CD4-positive, alpha-beta memory T cell (primary cell): ENCODE measurements at places on chromosomes 11 and 22. TPM values are rescaled to one million over a fixed set of nuclear protein-coding genes. Genes with fewer than 3 reads are reported as not detected.
A peak's percentile ranks its signal among the peaks of the same experiment; 100 is the strongest.

The NXPE2 gene
- polyA plus RNA-seq: not detected

The OR5P2 gene
- not detected for polyA plus RNA-seq

The ACR gene
- not detected for polyA plus RNA-seq

The RAB3IL1 gene
- not detected for polyA plus RNA-seq

The OR52E2 gene
- not detected for polyA plus RNA-seq

The MS4A15 gene
- polyA plus RNA-seq: not detected

The SCT gene
- not detected for polyA plus RNA-seq

The ABCC8 gene
- not detected for polyA plus RNA-seq

- H3K36me3 ChIP-seq: no peaks in the 10 kb centered on the region
- H3K4me1 ChIP-seq: peaks cover 32% of the 10 kb centered on the region
- no peaks in the 10 kb centered on the region for H3K27me3 ChIP-seq
- peak overlapping the region; percentile 80 for H3K4me3 ChIP-seq
These were observed 1.5 kb downstream of the MAFF start for GRCh38 chr22:38203090-38203810.

- no peaks in the 10 kb centered on the region for H3K4me1 ChIP-seq
- H3K36me3 ChIP-seq: no peaks in the 10 kb centered on the region
- DNase-seq: no peak
- H3K27me3 ChIP-seq: no peaks in the 10 kb centered on the region
- no peak overlapping the region for H3K27ac ChIP-seq
- H3K4me3 ChIP-seq: no peak overlapping the region
These were observed 12.1 kb downstream of the BBOX1 start for GRCh38 chr11:27052668-27053067.

- no peaks in the 10 kb centered on the region for H3K27me3 ChIP-seq
- H3K4me1 ChIP-seq: no peaks in the 10 kb centered on the region
- no peaks in the 10 kb centered on the region for H3K36me3 ChIP-seq
- no peak overlapping the region for H3K27ac ChIP-seq
- H3K4me3 ChIP-seq: no peak overlapping the region
- no peak for DNase-seq
These were observed 110.9 kb upstream of the MPPED2 start for GRCh38 chr11:30697032-30697431.

DNA sequence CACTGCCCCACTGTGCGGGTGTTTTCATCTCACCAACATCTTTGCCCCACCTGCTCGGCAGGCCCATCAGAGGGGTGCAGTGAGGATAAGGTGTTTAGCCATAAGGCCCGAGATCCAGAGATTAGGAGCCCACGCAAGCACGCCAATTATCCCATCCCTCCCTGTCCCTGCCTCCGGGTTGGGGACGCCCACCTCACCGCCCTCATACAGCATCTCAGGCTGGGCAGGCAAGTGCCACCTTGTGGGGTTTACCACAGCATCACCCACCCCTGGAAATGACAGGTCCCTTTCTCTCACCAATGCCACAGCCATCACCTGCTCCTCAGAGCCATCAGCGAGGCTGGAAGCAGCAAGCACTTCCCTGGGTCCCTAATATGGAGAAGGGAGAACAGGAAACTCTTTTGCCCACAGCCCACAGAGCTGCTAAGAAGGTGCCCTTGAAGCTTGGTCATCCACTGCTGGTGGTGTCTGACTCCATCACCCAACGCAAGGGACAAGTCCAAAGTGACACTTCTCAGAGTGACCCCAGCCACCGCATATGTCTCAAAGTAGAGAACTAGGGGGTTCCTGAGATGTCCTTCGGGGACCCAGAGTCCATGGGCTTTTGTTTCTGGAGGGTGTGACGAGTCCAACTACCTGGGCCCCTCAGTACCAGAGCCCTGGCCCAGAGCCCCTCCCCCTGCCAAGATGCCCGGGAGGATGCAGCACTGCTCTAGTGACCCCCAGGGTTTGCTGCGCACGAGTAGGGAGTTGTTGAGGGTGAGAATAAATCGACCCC is 15.8 kb downstream of the VPS37C start:
- H3K4me3 ChIP-seq: no peak overlapping the region
- H3K27me3 ChIP-seq: no peaks in the 10 kb centered on the region
- H3K4me1 ChIP-seq: no peaks in the 10 kb centered on the region
- no peak overlapping the region for H3K27ac ChIP-seq

DNA sequence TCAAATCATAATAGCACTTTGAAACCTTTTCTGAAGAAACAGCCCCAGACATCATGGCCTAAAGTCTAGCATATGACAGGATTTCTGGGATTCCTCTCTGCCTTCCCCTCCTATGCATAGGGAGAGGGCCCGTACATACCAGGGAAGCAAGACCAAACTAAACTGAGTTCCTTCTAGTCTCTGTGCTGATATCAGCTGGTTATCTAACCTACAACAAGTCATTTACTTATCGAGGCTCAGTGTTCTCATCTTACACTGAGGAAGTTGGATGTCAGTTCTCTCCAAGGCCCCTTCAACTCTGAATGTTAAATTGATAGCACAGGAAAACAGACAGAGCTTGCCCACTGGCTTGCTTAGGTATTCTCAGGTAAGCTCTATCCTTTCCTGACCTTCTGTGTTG is 17.0 kb upstream of the GRIK4 start:
- DNase-seq: no peak
- H3K27me3 ChIP-seq: no peaks in the 10 kb centered on the region
- no peaks in the 10 kb centered on the region for H3K4me1 ChIP-seq
- no peaks in the 10 kb centered on the region for H3K36me3 ChIP-seq

GRCh38 chr22:48343461-48343860 is 1484.2 kb downstream of the BRD1 start:
- no peak overlapping the region for H3K27ac ChIP-seq
- no peaks in the 10 kb centered on the region for H3K36me3 ChIP-seq
- DNase-seq: no peak

GRCh38 chr11:134512061-134512460 is 100.0 kb upstream of the B3GAT1 start:
- no peaks in the 10 kb centered on the region for H3K27me3 ChIP-seq
- H3K4me3 ChIP-seq: no peak overlapping the region
- no peak for DNase-seq
- H3K27ac ChIP-seq: no peak overlapping the region
- H3K36me3 ChIP-seq: no peaks in the 10 kb centered on the region

DNA sequence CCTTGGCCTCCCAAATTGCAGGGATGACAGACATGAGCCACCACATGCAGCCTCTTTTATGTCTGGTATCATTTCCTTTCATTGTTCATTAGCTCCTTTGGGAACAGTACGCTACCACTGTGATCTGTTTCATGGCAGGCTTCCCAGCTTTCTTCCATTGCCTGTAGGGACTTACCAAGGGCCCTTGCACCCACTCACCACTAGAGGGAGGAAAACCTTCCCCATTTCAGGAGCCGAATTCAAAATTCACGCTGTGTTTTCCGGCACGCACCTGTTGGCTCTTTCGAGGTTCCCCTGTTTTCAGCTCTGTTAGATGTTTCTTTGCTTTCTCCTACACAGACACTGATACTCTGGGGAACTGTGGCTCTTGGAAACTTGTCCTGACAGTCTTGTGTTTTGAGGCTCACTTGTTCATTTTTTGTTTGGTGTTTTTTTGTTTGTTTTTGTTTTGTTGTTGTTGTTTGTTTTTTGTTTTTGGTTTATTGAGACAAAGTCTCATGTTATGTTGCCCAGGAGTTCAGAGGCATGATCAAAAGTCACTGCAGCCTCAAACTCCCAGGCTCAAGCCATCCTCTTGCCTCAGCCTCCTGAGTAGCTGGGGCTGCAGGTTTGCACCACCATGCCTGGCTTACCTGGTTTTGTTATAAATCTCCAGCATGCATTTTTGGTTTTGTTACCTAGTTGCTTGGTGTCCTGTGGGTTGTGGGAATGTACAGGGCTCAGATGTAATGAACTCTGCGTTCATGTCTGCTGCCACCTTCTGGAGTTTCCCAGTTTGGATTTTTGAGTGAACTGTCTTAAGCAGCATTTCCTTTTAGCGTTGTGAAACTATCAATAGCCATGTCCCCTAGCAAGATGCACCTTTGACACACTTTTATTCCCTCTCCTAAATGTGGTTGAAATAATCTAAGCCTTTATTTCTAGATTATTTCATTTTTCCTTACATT is 2.3 kb downstream of the KRTAP5-11 start:
- H3K36me3 ChIP-seq: no peaks in the 10 kb centered on the region
- H3K4me1 ChIP-seq: no peaks in the 10 kb centered on the region
- H3K27me3 ChIP-seq: no peaks in the 10 kb centered on the region
- no peak overlapping the region for H3K27ac ChIP-seq

- DNase-seq: no peak
- H3K4me3 ChIP-seq: no peak overlapping the region
- no peaks in the 10 kb centered on the region for H3K36me3 ChIP-seq
- no peaks in the 10 kb centered on the region for H3K27me3 ChIP-seq
- H3K27ac ChIP-seq: no peak overlapping the region
These were observed 101.1 kb upstream of the SPON1 start for GRCh38 chr11:13861411-13861810.
